ENCODE measurements at places on chromosomes 16 and 17.

GRCh38 chr16:11061629-11062270, 117.4 kb downstream of the CLEC16A start:
- DNase-seq, result no peak

- no peak for DNase-seq
Measured at GRCh38 chr16:90031186-90031930, 12.1 kb upstream of the DBNDD1 start.

DNA sequence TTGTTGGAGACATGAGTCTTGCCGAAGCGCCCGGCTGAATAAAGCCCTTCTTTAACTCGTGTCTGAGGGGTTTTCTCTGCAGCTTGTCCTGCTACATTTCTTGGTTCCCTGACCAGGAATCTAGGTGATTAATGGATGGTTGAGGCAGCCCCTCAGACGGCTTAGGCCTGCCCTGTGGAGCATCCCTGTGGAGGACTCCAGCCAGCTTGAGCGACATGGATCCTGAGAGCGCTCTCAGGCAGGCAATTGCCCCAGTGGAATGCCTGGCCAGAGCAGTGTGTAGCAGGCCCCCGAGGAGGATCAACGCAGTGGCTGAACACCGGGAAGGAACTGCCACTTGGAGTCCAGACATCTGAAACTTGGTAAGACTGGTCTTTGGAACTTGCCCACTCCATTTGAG, 17.3 kb upstream of the ENDOV start:
- no peak for DNase-seq

- no peak for DNase-seq
Measured at GRCh38 chr16:58114827-58115825, 14.1 kb downstream of the CFAP20 start.

- no peak for DNase-seq
Measured at GRCh38 chr16:83125999-83126568, 499.3 kb downstream of the CDH13 start.

DNA sequence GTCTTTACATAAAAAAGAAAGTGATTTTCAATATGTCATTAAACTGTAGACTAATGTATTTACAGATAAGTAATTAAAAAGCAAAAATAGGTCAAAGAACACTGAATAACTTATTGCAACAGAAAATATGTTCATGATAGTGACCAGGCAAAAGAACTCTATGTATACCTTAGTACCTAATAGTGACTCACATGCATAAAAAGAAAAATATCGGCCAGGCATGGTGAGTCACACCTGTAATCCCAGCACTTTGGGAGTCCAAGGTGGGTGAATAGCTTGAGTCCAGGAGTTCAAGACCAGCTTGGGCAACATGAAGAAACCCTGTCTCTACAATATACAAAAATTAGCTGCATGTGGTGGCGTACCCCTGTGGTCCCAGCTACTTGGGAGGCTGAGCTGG, 33.0 kb upstream of the TOM1L1 start:
- DNase-seq, result no peak

- no peak for DNase-seq
Measured at GRCh38 chr16:66623755-66624154, 19.3 kb downstream of the CMTM3 start.

DNA sequence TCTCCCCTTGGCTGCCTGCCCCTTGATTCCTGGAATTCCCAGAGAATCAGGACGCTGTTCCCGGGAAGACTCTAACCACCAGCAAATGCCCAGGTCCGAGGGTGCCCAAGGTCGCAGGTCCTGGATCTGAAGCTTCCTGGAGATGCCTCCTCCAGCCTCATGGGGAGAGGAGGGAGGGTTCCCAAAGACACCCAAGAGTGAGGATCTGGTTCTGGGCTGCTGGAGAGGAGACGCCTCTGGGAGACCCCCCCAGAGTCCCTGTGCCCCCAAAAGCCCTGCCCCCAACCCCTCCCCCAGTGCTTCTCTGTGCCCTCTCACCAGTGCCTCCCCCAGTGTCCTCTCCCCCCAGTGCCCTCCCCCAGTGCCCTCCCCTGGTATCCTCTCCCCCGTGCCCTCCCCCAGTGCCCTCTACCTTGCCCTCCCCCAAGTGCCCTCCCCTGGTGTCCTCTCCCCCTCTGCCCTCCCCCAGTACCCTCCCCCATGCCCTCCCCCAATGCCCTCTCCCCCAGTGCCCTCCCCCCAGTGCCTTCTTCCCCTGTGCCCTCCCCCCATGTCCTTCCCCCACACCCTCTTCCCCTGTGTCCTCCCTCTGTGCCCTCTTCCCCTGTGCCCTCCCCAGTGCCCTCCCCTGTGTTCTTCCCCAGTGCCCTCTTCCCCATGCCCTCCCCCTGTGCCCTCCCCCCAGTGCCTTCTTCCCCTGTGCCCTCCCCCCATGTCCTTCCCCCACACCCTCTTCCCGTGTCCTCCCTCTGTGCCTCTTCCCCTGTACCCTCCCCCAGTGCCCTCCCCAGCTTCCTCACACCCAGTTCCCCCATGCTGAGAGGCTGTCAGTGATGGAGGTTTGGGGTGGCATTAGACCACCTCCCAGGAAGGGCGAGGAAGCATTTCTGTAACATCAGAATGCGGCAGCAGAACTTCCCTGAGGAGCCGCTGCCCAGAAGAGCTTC, 6.3 kb upstream of the SECTM1 start:
- no peak for DNase-seq

DNA sequence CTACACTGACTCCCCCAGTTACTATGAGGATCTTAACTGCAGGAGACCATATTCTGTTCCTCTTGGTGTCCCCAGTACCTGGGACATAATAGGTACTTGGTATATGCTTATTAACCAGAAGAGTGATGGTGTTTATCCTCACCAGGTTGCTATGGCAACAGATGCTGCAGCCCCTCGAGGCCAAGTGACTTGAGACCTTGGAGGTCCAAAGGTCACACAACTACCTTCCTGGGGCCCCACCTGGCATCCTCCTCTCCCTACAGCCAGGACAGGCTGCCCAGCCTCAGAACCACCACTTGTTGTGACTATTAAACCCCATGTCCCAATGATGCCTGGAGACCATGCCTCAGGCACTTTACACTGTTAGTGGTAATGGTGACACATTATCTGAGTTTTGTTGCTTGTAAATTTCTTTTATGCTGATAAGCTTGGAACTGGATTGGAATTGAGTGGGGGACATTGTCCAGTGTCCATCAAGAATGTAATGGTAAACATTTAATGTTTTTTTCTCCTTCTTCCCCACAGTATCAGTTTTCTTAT, 189.4 kb downstream of the CCDC182 start:
- no peak for DNase-seq

GRCh38 chr16:27947696-27948095, 115.8 kb downstream of the GSG1L start:
- no peak for DNase-seq

GRCh38 chr16:11181242-11181898, 74.6 kb downstream of the SOCS1 start:
- no peak for DNase-seq

DNA sequence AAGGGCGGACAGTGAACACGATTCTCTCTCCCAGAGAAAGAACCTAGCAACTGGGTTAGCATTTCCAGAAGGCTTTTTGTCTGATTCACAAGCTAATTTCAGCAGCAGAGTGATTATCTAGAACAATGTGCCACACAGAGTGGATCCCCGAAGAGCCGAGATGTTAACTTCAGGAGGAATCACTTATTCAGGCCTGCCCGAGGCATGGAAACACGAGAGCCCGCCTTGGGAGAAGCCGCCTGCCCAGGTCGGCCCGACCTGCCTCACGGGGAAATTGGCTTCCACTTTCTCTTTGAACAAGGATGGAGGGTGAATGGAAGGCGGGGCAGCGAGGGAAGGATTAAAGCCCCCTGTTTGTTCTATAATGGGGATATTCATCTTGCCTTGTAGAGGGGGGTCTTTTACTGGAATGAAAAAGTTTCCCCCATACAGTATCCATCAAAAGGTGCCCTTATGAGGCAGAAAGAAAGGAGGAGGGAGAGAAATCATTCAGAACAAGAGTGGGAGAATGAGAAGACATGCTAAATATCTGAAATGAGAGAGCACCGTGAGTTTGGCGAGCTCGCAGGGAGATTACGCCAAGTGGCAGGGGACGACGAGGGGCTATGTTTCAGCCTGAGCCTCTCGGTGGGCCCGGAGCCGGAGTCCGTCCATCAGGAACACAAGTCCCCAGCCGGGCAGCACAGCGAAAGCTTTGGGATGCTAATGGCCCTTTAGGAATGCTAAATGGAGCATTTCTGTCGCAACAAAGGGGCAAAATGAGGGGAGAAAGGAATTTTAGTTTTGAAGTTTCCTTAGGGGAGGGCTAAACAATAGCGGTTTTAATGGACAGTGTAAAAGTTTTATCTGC, 33.0 kb downstream of the NTN1 start:
- no peak for DNase-seq

DNA sequence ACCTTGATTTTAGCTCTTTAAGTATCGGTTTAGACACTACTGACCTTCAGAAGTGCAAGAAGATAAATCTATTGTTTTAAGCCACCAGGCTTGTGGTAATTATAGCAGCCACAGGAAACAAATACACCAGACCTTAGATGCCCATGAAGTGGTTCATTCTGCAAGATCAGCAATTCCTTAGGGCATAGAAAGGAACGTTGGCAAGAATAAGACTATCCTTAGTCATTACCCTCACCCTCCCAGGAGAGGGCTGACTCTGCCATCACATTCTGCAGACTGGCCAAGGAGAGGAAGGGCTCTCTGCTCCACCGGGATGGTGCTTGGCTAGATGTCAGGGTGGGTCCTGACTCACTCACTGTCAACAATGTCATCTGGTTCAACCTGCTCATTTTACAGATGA, 14.1 kb upstream of the NDEL1 start:
- no peak for DNase-seq

DNA sequence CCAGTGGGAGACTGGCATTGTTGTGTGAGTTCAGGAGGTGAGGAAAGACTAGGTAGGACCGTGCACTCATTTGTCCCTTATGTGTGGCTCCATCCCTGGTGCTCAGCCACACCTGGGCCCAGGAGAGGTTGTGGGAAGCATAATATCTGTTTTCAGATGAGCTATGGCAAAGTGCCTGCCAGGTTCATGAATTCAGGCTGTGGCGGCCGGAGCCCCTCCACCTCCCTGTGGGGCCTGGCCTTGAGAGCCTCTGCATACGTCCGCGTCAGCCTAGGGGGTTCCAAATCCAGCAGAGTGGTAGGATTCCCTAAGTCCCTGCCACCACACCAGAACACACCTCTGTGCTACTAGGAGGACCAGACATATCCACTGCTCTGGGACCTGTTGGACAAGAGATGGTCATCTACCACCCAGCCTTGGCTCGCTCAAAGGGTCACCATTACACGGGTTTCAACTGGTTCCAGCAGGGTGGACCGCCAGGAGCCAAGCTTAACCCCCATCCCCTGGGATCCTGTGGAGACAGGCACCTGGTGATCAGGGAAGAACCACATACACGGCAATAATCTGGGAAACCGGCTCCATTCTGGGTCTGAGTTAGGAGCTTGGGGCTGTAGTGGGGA, 2.0 kb downstream of the B3GNT9 start:
- DNase-seq, result no peak

DNA sequence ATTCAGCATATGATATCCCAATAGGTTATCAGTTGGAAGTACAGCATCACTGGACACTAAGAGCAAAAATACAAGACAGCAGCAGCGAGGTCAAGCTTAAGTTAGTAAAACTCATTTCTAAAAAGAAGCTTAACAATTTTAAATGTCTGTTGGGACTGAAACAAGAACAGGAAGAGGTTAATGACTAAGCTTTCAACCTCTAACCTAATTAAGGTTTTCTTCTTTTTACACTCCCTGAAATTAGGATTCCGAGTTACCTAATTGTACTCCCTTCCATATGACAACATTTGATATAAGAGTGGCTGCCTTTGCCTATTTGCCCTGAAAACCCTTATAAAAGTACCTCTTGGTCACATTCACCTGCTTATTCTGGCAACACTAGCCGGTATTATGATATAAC, 34.3 kb downstream of the CPSF4L start:
- DNase-seq, result no peak

- no peak for DNase-seq
Measured at GRCh38 chr16:60438894-60439293, 1597.3 kb downstream of the CDH8 start.

DNA sequence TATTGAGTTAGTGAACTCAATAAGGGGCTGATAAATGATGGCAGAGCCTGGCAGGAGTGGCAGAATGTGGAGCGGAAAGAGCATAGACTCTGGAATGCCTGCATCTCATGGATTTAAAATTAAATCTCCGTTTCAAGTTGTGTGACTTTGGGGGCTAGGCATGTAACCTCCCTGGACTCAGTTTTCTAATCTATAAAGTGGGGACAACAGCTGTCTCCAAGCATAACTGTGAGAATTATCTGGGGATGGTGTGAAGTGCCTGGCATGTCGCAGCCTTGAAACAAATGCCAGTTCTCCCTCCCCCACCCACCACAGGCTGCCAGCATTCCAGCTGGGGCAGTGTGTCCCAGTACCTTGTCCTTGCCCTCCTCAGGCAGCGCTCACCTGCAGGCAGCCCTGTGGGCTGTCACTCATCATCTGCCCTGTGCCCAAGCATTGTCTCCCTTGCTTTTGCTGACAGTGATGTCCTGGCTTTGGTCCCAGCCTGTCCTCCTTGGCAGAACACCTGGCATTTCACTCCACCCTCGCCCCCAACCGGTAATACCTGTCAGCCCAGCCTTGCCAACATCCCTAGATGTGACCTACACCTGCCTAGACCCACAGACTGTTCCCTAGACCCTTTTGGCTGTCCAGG, 129.6 kb downstream of the MRM1 start:
- no peak for DNase-seq

DNA sequence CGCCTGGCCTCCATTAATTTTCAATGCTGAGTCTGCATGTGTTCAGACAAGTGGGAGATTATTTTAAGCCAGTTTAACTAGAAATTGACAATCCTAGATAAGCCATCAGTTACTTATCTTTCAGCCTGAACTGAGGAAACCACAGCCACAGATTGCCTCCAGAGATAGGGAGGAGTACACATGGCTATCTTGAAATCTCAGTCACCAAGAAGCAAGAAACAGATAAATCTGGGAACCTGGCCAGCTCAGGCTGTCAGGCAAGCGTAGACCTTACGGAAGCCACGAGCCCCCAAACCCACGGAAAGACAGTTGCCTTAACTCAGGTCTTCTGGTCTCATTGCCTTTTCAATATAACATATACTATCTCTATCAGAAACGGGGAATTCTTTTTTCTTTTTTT, 2.0 kb upstream of the GLG1 start:
- DNase-seq, result no peak

DNA sequence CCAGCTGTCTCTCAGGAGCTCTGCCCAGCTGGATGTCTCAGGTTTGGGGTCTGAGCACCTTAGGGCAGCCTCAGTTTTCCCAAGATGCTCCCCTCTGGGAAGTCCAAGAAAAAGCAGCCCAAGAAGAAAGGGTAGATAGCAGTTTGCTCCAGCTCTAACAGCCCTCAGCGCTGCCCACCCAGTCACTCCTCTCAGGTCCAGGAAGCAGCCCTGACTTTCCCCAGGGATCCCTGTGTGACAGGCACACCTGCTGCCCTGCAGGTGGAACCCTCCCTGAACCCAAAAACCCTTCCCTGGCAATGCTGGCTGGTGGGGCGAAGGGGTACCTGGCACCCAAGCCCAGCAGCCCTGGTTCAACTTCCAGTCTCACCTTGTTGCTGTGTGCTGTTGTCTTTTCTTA, 48.1 kb downstream of the BEAN1 start:
- DNase-seq, result no peak

- no peak for DNase-seq
Measured at GRCh38 chr17:55140809-55141208, 124.0 kb upstream of the HLF start.

- DNase-seq, result no peak
Measured at GRCh38 chr16:68739964-68740627, 3.0 kb downstream of the CDH1 start.

- DNase-seq, result no peak
Measured at GRCh38 chr16:66107661-66108060, 258.8 kb upstream of the CDH5 start.
